ENCODE measurements at places on chromosomes 11 and 22.

GRCh38 chr22:35021161-35021560 is 44.8 kb upstream of the ISX start:
- DNase-seq = no peak

GRCh38 chr11:57072640-57073039 is 83.9 kb downstream of the OR5AK2 start:
- DNase-seq = no peak

GRCh38 chr11:60835534-60835846 is 6.4 kb upstream of the CCDC86 start:
- DNase-seq = no peak

- DNase-seq = peak; percentile 43
These were observed 195.9 kb downstream of the CSNK2A3 start for GRCh38 chr11:11157185-11157584.

- no peak for DNase-seq
These were observed 125.4 kb upstream of the ARHGAP20 start for GRCh38 chr11:110837603-110838002.

GRCh38 chr22:45124176-45124847 is 39.4 kb upstream of the NUP50 start:
- DNase-seq = no peak

Data from iPS DF 6.9 (cell line).